ENCODE measurements at places on chromosomes 3 and 15. TPM values are rescaled to one million over a fixed set of nuclear protein-coding genes. Genes with fewer than 3 reads are reported as not detected.

STX19 gene
- not detected for polyA plus RNA-seq

CYP1A2 gene
- polyA plus RNA-seq, result not detected

SLC22A14 gene
- polyA plus RNA-seq, result not detected

APOD gene
- not detected for polyA plus RNA-seq

SKOR1 gene
- polyA plus RNA-seq, result 0.23 TPM

ZBTB38 gene
- 28.5 TPM for polyA plus RNA-seq

CFAP91 gene
- polyA plus RNA-seq, result not detected

WDR93 gene
- not detected for polyA plus RNA-seq

ZNF774 gene
- polyA plus RNA-seq, result not detected

PPP1R14D gene
- not detected for polyA plus RNA-seq

XCR1 gene
- 0.03 TPM for polyA plus RNA-seq

CPN2 gene
- polyA plus RNA-seq, result not detected

NPAP1 gene
- polyA plus RNA-seq, result not detected

SLC2A2 gene
- polyA plus RNA-seq, result not detected

IGDCC3 gene
- not detected for polyA plus RNA-seq

TNNC1 gene
- polyA plus RNA-seq, result not detected

CCR5 gene
- 3.1 TPM for polyA plus RNA-seq

TNFAIP8L3 gene
- polyA plus RNA-seq, result not detected

DHFR2 gene
- 1.2 TPM for polyA plus RNA-seq

RGMA gene
- polyA plus RNA-seq, result 0.07 TPM

CLDN16 gene
- polyA plus RNA-seq, result not detected

GOLGA6B gene
- not detected for polyA plus RNA-seq

Data from CD14-positive monocyte (primary cell).